ENCODE measurements at places on chromosomes 12 and 14. TPM values are rescaled to one million over a fixed set of nuclear protein-coding genes. Genes with fewer than 3 reads are reported as not detected.

- peaks cover 7% of the 10 kb centered on the region for H3K27me3 ChIP-seq
- no peak for DNase-seq
- H3K27ac ChIP-seq: no peak overlapping the region
- H3K4me1 ChIP-seq: no peaks in the 10 kb centered on the region
- H3K4me3 ChIP-seq: no peak overlapping the region
These were observed 35.1 kb upstream of the LTBP2 start for GRCh38 chr14:74647061-74647677.

- H3K4me1 ChIP-seq: no peaks in the 10 kb centered on the region
- H3K27me3 ChIP-seq: peaks cover 32% of the 10 kb centered on the region
- no peak for DNase-seq
- H3K4me3 ChIP-seq: no peak overlapping the region
These were observed 6.9 kb downstream of the C1QL4 start for GRCh38 chr12:49330032-49330619.

- DNase-seq: no peak
- no peaks in the 10 kb centered on the region for H3K4me1 ChIP-seq
- H3K4me3 ChIP-seq: no peak overlapping the region
- H3K27me3 ChIP-seq: no peaks in the 10 kb centered on the region
- no peaks in the 10 kb centered on the region for H3K36me3 ChIP-seq
These were observed 12.9 kb upstream of the OXA1L start for GRCh38 chr14:22753586-22753985.

The P3H3 gene
- total RNA-seq: 13.0 TPM

DNA sequence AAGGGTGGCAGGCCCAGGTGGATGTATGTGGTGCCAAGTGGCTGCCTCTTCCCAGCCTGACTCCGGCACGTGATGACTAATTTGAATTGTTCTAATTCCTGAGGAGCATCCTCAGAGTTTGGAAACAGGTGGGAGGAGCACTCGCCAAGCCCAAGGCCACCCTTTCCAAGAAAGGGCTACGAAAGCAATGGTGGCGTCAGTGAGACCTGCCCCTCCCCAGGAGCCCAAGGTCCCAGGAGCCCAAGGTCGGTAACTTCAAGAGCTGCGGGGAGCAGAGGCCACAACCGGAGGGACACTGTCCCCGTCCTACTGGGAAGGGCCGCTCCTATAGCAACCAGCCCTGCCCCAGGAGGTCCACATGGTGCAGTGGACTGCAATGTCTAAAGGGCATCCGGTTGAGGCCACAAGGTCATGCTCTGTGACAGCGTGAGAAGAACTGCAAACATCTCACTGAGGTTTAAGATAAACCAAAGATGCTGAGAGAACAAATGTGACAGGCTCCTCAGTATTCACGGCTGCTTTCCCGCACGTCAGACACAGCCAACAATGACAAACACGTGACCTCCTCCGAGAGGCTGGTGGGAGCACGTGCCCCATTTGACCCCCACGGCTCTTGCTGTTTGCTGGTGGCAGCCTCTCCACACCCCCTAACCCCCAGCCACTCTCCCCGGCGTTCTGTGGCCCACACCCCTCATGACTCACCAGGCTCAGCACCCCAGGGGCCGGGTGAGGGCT lies 79.6 kb downstream of the ITPK1 start:
- no peak overlapping the region for H3K4me3 ChIP-seq
- no peak for DNase-seq
- H3K27me3 ChIP-seq: no peaks in the 10 kb centered on the region
- no peaks in the 10 kb centered on the region for H3K36me3 ChIP-seq
- peaks cover 58% of the 10 kb centered on the region for H3K4me1 ChIP-seq
- peak overlapping the region; percentile 60 for H3K27ac ChIP-seq

DNA sequence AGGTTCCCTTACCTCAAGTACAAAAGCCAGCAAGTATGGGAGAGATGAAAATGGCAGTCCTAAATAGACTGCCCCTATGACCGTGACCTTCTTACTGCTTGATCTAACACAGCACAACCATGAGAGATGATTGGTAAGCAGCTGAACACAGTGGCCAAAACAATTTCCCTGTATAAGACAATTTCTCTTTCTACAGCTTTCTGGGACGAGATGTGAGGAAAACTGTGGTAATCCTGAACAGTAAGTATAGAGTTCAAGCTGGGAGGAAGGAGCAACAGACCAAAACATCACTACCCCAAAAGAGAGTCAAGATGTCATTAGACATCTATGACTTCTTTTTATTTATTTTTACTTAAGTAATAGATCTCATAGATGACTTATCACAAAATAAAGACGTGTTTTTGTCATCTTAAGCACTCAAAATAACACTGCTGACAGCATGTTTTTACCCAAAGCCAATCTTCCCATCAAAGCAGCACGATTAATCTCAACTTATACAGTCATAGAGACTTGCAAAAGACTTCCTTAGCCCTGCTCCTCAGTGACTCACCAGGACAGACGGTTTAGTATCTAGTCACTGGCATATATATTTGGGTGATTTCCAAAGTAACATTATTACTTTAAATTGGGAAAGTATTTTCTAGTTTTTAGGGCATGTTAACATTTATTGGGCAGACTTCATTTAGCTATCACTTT lies 3.7 kb downstream of the TMEM52B start:
- H3K27ac ChIP-seq: no peak overlapping the region
- no peaks in the 10 kb centered on the region for H3K27me3 ChIP-seq

GRCh38 chr14:20969336-20969735 lies 14.0 kb downstream of the RNASE2 start:
- no peaks in the 10 kb centered on the region for H3K27me3 ChIP-seq
- no peaks in the 10 kb centered on the region for H3K4me1 ChIP-seq
- no peak overlapping the region for H3K27ac ChIP-seq
- no peak for DNase-seq
- no peak overlapping the region for H3K4me3 ChIP-seq

The FSCB gene
- not detected for total RNA-seq

DNA sequence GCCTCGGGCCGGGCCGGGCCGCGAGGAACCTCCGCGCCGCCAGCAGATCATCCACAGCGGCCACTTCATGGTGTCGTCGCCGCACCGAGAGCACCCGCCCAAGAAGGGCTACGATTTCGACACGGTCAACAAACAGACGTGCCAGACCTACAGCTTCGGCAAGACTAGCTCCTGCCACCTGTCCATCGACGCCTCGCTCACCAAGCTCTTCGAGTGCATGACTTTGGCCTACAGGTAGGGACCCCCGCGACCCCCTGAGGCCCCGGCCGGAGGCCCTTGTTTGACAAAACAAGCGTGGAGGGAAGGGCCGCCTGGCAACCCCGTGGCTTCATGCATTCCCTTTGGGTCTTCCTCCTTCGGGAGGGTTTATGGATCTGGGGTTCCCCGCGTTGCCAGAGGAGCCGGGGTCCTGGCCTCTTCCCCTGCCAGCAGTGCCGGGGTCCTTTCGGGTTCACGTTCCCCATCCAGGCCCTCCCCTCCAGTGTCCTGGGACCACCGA lies 526 bp downstream of the MLXIP start:
- peaks cover 25% of the 10 kb centered on the region for H3K4me1 ChIP-seq
- peak overlapping the region; percentile 94 for H3K4me3 ChIP-seq
- DNase-seq: peak; percentile 43
- no peaks in the 10 kb centered on the region for H3K36me3 ChIP-seq
- no peaks in the 10 kb centered on the region for H3K27me3 ChIP-seq
- peak overlapping the region; percentile 95 for H3K27ac ChIP-seq

DNA sequence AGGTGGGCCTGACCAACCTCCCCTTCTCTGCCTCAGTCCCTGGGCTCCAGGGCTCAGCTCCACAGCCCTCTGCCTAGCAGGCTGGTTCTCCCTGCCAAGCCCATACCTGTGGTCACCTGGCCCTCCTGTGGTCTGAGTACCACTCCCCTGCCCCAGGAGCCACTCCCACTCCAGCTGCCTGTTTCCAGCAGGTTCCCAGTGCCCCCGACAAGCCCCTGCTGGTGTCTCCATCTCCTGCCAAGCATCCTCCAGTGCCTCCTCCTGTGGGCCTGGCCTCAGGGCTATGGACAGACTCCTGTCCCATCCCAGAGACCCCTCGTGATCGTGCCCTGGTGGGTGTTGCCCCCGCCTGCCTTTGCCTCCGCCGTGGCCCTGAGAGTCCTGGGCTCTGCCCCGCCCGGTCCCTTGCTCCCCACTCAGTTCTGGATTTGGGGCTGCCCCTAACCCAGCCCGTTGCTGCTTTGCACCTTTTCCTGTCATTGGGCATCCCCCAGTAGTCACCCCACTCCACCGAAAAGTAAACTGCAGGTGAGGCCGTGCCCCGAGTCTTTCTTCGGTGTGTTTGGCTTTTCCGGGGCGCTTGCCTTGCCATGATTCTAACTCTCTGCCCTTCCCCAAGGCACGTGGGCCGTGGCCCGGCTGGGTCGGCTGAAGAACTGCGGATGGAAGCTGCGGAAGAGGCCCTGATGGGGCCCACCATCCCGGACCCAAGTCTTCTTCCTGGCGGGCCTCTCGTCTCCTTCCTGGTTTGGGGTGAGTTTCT lies 9.8 kb downstream of the MEG3 start:
- no peak overlapping the region for H3K4me3 ChIP-seq
- H3K27me3 ChIP-seq: no peaks in the 10 kb centered on the region
- no peak for DNase-seq

DNA sequence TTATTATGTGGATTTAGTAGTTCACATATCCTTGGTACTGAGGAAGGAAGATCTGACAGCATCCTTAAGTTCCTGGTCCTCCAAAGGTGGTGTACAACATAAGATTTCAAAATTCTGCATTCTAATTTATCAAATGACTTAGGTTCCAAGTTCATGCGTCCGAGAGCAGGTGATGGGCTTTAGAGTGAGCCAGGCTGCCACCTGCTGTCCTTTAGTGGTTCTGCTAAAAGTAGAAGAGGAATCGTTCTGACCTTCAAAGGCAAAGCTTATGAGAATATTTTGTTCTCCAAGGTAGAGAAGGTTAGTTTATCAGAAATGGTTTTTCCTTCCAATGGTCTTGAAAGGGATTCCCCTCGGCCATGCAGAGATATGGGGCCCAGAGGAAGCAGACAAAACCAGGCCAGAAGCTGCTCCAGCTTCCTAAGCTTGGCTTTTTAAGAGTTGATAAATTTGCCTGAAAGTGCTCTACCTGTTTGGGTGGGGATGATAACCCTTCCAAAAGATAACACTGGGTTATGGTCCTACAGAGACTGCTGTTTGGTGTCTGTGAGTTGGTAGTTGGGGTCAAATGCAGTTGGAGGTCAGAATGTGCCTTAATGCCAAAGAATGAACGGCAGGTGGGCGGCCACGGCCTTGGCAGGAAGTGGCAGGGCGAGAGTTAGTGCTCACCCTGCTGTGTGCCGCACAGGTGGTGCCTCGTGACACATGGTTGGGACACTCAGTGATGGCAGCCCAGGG lies 29.1 kb upstream of the LRTM2 start:
- DNase-seq: peak; percentile 75
- no peaks in the 10 kb centered on the region for H3K27me3 ChIP-seq
- no peak overlapping the region for H3K4me3 ChIP-seq
- no peaks in the 10 kb centered on the region for H3K36me3 ChIP-seq
- peaks cover 10% of the 10 kb centered on the region for H3K4me1 ChIP-seq
- H3K27ac ChIP-seq: no peak overlapping the region

DNA sequence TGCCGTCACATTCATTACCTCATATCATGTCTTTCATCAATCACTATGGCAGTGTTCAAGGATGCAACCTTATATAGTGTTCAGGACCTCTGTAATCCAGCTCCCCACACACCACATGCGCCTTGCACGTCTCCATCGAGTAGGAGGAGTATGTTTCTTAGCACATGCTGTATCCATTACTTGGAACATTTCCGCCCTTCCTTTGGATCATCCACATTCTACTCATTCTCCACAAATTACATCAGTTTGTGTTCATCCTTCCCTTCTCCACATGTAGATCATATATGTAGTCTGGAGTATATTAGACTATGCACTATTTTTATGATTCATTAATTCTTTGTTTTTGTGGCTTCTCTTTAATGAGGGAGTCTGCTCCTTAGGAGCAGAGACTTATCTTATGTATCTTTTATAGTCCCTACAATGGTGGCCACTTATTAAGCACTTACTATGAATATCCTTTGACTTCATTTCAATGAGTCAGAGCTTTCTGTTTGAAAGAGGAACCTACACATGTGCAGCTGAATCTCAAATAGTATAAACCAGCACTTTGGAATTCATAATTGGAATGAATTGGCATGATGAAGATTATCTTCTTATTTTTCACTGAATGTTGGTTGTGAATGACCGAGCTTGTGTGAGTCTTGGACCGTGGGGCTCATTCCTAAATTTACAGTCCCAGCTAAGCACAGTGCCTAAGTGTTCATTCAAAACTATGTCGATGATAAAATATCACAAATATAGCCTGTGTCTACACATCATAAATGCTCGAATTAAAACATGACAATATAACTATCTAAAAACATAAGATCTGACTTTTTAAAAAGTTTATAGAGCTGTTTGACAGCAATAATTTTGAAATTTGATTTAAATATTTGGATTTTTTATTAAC lies 30.2 kb upstream of the NPAS3 start:
- H3K4me3 ChIP-seq: no peak overlapping the region
- DNase-seq: no peak
- no peaks in the 10 kb centered on the region for H3K36me3 ChIP-seq
- no peaks in the 10 kb centered on the region for H3K27me3 ChIP-seq
- H3K4me1 ChIP-seq: no peaks in the 10 kb centered on the region

- H3K4me3 ChIP-seq: no peak overlapping the region
- H3K27me3 ChIP-seq: no peaks in the 10 kb centered on the region
- DNase-seq: no peak
These were observed 871.6 kb upstream of the MDGA2 start for GRCh38 chr14:48546996-48547395.

- no peaks in the 10 kb centered on the region for H3K36me3 ChIP-seq
- H3K4me1 ChIP-seq: no peaks in the 10 kb centered on the region
- no peak overlapping the region for H3K4me3 ChIP-seq
- no peak for DNase-seq
These were observed 700.6 kb downstream of the DIO2 start for GRCh38 chr14:79510659-79511058.

DNA sequence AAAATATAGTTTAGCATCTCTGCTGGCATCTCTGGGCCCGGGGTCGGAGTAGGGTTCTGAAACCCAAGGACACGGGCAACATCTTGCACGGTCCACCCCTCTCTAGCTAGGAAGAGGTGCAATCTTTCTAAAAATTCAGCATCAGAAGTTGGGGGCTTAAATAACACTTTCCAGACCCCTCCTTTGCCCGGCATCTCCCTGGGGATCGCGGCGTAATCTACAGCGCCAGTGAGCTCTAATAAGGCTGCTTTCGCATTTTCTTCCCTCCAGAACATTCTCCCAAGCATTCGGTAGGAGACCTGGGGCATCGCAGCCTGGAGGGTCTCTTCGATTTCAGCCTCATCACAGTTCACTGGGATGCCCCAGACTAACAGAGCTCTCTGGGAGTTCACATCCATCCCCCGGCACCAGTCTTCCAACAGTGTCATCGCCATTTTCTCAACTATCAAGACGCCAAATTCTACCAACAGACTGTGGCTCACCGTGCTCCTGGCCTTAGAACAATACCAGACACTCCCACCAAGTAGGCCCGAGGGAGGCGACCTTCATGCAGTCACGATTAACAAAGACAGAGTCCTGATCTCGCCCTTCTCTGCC lies 880 bp downstream of the PNMA1 start:
- H3K27me3 ChIP-seq: no peaks in the 10 kb centered on the region
- H3K4me3 ChIP-seq: peak overlapping the region; percentile 88
- peaks cover 6% of the 10 kb centered on the region for H3K4me1 ChIP-seq
- H3K36me3 ChIP-seq: no peaks in the 10 kb centered on the region
- peak overlapping the region; percentile 97 for H3K27ac ChIP-seq
- DNase-seq: no peak

- H3K36me3 ChIP-seq: no peaks in the 10 kb centered on the region
- no peaks in the 10 kb centered on the region for H3K4me1 ChIP-seq
- H3K4me3 ChIP-seq: no peak overlapping the region
These were observed 129.8 kb upstream of the USP15 start for GRCh38 chr12:62130402-62130801.

GRCh38 chr14:100294213-100294962 lies 11.9 kb downstream of the SLC25A29 start:
- no peaks in the 10 kb centered on the region for H3K27me3 ChIP-seq
- no peaks in the 10 kb centered on the region for H3K36me3 ChIP-seq
- no peak overlapping the region for H3K4me3 ChIP-seq
- peak; percentile 6 for DNase-seq
